Adipocyte (in vitro differentiated cells): ENCODE measurements at places on chromosomes 7 and 10.

DNA sequence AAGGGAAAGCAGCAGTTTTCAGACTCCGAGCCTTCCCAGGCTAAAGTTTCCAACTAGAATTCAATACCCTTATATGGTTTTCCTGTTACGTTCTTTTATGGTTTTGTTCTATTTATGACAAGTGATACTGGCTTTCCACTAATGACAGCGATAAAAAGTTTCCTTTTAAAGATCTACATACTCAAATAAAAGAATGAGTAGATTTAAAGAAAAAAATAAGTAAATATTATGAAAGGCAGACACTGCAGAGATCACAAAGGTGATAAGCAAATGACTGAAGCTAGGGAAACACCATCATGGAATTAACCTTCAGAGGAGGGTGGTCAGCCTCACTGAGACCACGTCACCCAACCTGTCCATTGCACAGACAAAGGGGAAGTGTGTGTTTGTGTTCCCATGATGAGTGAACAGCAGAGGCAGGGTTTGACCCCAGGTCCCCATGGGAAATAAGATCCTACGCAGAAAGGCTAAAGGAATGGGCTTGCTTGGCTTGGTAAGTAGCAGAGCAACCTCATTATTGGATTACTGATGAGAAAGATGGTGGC lies 4.0 kb downstream of the VSIR start:
- DNase-seq: peak; percentile 32

DNA sequence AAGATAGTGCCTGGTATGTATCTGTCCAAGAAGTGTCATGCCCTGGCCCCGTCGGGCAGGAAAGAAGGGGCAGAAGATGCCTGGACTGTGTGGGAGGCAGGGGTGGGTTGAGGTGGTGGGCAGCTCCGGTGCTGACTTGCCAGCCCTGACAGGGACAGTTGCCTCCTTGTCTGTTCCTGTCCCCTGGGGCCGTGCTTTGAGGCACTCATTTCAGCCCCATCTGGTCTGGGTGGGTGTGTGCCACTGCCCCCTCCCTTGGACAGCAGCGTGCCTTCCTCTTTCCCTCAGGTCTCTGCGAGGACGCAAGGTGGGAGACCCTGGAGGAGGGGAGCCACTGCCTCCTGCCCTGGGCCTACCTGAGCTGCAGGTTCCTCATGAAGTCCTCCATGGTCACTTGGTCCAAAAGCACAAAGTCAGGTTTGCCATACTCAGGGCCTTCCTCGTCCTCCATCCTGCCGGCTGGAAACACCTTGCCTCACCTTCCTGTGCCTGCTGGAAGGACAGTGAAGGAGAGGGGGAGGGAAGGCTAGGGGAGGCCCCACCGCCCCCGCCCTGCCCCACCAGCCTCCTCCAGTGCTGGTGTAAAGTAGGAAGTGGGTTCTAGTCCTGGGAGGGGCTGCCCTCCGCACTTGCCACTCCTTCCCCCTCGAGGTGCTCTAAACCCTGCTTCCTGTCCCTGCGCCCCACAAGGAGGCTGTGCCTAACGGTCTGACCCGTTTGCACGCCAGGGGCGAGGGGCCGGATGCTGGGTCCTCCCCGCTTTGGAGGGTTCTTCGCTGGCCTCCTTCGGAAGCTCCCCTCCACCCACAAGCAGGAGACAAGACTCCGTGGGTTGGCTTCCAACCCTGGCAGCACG lies at the start of gene MYO1G:
TSS of gene MYO1G (minus strand) at position 505 of the 856 bp plus-strand sequence. CDS start at position 451, 54 bp downstream.
- no peak for DNase-seq

GRCh38 chr7:22607180-22607579 lies 107.2 kb upstream of the STEAP1B start:
- DNase-seq: no peak

- no peak for DNase-seq
Measured at GRCh38 chr10:59126261-59126660, 50.2 kb upstream of the PHYHIPL start.

DNA sequence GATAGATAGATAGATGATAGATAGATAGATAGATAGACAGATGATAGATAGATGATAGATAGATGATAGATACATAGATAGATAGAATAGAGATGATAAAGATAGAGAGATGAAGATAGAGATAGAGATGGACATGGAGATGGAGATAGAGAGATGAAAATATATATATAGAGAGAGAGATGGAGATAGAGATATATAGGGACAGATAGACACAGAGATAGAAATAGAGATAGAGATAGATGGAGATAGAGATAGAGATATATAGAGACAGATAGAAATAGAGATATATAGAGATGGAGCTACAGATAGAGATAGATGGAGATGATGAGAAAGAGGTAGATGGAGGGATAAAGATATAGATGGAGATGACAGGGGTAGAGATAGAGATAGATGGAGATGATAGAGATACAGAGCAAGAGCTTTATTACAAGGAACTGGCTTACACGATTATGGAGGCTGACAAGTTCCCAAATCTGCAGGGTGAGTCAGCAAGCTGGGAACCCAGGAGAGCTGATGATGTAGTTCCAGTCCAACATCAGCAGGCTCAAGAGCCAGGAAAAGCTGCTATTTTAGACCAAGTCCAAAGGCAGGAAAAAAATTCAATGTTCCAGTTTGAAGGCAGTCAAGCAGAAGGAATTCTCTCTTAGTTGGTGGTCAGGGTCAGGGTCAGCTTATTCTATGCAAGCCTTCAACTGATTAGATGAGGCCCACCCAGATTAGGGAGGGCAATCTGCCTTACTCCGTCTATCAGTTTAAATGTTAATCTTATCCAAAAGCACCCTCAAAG lies 37.1 kb downstream of the CAV1 start:
- no peak for DNase-seq

DNA sequence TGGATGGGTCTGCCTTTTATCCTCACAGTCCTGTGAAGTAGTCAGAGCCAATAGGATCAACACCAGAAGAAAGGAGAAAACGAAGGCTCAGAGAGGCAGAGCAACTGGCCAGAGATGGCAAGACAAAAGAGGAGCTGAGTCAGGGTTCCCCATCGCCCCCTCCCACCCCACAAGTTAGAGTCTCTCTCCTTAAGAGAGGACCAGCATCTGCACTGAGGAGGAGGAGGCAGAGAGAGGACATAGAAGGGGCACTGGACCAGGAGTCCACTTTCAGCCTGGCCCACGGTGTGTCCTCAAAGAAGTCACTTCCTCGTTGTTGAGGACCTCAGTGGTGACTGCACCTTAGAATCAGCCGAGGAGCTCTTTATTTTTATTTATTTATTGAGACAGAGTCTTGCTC lies 11.6 kb downstream of the SPOCK2 start:
- DNase-seq: no peak

- peak; percentile 28 for DNase-seq
Measured at GRCh38 chr7:79211724-79212123, 241.7 kb downstream of the MAGI2 start.

GRCh38 chr10:109961174-109962001 lies 38.1 kb upstream of the XPNPEP1 start:
- no peak for DNase-seq

DNA sequence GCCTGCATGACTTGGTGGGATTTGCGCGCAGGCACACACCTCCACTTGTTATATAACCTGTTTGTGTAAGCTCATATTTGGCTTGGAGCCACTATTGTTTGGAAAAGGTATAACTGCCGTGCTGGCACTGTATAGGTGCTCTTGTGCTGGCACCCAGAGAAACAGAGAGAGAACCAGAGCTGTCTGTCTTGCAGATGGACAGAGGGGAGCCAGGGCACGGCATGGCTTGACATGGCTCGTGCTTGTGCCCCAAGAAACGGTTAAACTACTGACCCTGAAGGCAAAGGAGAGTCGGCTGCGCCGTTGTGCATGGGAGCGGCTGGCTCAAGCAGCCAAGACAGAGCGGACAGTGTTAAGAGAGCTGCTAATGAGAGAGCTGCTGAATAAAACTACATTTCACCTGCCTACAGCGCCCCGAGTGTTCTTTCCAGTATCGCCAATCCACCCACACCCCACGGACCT lies 23.2 kb downstream of the RAPGEF5 start:
- DNase-seq: no peak

GRCh38 chr7:157461573-157462418 lies 125.0 kb downstream of the DNAJB6 start:
- no peak for DNase-seq

DNA sequence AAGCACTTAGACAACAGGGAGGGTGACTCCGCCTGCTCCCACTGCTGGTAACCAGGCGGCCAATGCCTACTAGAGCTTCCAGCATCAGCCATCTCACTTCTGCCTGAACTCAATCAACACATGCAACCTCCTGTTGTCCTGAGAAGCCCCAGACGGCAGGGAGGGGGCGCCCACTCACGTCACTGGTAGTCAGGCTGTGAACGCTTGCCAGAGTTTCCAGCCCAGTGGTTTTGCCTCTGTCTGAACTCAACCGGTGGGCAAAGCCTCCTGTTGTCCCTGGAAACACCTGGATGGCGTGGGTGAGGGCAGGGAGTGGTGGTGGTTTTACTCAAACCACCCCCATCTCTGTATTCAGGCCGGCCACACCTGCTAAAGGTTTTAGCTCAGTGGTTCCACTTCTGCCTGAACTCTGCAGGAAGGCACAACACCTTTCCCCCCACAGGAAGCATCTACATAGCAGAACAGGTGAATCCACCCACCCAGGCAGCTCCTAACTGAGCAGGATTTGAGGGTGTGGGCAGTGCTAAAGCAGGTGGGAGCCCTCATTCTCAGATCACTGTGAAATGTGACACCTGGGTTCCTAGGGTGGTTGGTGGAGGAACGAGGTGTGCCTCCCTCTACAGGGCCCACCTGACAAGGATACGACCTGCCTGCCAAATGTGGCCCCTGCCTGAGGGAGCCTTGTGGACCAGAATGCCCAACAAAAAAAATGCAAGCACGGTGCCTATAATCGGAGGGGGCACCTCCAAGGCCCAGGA lies 563.0 kb upstream of the SEMA3D start:
- no peak for DNase-seq

- no peak for DNase-seq
Measured at GRCh38 chr7:36945612-36946400, 221.5 kb upstream of the AOAH start.

DNA sequence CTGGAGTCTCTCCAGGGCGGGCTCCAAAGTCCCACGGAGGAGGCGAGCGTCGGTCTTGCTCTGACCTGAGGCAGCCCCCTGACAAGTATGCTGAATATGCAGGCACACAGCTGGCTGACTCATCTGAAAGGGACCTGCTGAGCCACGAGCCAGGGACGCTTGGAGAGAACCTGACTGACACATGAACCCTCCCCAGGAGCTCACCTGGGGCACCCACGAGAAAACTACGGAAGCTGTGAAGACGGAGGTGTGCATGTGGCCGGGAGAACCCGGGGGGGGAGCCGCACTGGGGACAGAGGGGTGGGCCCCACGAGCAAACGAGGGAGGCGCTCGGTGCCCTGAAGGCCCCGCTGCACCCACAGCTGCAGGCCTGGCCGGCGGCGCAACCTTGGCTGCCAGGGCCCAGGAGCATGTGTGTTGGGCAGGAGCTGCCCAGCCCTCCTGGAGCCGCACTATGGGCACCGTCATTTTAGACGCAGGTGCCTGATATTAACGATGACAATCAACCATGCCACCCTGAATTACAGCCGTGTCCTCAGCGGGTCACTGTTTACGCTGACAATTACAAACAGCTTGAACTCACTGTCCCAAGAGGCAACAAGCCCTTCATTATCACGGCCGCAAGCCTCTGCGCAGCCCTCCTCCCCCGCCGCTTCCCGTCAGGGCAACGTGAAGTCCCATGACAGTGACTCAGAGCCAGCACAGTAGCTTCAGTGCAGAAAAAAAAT lies 64.7 kb downstream of the DIP2C start:
- DNase-seq: peak; percentile 82

GRCh38 chr7:93148144-93148543 lies at the start of gene SAMD9L:
TSS of gene SAMD9L (minus strand) at chr7:93148385. CDS start at chr7:93135971, 12,414 bp downstream.
- DNase-seq: peak; percentile 51

DNA sequence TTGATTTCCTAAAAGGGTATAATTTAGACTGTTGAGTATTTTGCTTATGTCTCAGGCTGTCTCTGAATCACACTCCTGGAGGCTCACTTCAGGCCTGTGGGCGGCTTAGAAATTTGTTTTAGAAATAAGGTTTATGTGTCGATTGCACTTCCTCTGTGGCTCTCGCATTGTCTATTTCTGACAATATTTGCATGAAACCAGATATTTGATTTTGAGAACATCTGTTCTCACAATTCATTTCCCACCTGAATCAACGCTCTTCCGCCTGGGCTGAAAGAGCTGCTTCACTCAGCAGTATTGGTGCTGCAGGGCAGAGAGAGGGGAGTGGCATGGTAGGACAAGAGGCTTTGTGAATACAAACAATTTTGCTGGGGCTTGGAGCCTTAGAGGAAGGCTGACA lies 262.0 kb downstream of the ADRA2A start:
- DNase-seq: no peak

DNA sequence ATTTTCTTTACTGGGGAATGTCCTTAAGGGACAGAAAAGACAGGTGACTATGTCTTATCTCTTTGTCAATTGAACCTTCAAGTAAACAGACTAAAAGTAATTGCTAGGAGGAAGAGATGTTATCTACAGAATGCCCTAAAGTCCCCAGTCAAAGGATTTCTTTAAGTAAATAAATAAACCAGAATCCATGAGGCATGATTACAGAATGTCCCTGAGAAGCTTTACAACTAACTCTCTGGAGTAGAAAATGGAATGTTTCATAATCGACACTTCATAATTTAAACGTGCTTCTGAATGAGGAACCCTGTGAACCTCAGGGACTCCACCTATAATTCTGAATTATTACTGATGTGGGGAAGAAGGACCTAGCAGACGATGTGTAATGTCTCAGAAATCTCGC lies 187.9 kb upstream of the IMMP2L start:
- peak; percentile 15 for DNase-seq

DNA sequence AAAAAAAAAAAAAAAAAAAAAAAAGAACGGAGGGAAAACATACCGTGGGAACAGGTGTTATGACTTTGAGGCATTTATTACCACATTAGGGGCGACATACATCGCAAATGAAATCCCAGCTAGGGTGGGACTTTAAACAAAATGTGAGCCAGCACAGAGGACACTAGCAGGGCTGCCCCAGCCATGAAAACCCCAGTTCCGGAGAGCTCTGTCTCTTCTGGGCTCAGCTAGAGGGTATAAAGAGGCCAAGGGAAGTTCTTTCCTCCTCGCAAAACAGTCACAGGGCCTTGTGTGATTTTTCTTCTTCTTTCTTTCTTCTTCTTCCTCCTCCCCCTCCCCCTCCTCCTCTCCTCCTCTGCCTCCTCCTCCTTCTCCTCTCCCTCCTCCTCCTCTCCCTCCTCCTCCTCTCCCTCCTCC lies 59.9 kb upstream of the ECHDC3 start:
- no peak for DNase-seq

- DNase-seq: no peak
Measured at GRCh38 chr10:103523683-103524082, 30.2 kb downstream of the NEURL1 start.

DNA sequence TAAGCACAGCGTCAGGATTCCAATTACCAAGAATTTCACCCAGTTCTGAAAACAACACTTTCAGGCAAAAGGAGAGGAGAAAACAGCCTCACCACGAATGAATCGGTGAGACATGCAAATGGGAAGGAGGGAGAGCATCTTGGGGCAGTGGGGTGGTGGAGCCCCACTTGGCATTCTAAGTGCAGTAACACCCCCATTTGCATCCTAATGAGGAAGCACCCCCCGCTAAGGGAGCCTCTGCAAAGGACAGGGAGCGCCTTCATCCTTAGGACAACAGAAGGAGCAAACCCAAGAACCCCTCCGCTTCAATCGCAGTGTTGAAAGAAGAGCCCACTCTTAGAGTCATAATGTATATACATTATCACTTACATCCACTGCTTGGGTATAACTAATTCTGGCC lies 46.8 kb downstream of the NRAP start:
- no peak for DNase-seq

GRCh38 chr10:118914629-118915028 lies 114.9 kb upstream of the NANOS1 start:
- DNase-seq: no peak

- DNase-seq: no peak
Measured at GRCh38 chr10:77763453-77764430, 126.1 kb upstream of the KCNMA1 start.
